Mesenchymal stem cell (in vitro differentiated cells and primary cell): ENCODE measurements at places on chromosomes 1 and 21.

DNA sequence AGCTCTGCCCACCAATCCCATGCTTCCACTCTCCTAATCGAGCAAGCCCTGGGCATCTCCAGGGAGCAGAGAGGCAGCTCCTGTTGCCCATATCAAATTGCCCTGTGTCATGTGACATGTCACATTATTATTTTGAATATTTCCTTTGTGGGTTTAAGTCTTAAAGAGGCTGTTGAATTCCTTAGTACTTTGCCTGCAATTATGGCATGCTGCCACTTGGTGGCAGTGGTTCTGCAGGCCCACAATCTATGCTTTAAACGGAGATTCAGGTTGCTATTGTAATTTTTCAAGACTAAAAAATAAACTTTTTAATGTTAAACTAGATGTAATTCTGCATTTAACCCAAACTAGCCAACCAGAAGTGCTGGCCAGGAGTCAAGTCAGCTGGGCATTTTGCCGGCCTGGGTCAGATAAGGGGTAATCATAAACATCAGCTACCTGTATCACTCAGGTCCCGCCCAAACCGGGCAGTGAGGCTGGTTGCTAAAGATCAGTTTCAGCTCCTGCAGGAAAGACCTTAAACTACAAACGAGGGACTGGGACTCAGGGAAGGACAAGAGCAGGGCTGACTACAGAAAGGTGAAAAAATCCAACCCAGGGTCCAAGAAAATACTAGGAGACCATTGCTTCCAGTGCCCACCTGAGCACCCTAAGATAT is 37.3 kb upstream of the ARHGEF16 start:
- no peak for DNase-seq

DNA sequence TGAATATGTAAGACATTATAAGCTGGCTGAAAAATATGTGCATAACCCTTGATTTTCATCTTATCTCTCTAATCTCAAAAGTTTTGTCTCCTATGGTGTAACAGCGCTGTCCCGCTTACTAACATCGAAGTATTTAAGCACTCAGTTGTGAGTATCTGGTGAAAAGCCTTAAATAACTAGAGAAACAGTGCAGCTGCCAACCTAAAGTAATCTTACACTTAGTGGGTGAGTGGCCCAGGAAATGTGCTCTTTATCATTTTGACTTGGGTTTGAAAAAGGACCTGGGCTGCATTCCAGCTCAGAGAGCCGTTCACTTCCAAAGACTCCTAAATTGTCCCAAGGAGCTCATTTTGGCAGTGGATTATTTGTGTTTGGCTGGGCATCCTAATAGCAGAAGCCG is 225.9 kb downstream of the SPATA17 start:
- DNase-seq = peak; percentile 65

DNA sequence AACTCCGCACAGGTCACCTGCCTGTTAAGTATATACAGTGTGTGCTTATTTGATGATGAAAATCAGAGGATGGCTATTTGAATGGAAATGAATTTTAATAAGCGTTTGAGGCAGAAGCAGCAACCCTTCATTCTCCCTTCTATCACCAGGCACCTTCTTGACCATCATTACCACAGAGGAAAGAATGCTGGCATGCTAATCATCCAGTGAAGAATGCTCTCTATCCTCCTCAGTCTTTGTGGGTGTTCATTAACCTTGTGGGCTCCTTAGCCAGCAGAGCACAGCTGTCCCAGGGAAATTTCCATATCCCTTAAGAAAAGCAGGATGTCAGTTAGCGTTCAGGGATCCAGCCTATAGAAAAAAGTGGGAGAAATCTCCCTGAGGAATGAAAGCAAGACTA is 428.0 kb upstream of the CAMK1G start:
- peak; percentile 20 for DNase-seq

- DNase-seq = no peak
Measured at GRCh38 chr1:215482079-215482478, 85.0 kb upstream of the KCTD3 start.

DNA sequence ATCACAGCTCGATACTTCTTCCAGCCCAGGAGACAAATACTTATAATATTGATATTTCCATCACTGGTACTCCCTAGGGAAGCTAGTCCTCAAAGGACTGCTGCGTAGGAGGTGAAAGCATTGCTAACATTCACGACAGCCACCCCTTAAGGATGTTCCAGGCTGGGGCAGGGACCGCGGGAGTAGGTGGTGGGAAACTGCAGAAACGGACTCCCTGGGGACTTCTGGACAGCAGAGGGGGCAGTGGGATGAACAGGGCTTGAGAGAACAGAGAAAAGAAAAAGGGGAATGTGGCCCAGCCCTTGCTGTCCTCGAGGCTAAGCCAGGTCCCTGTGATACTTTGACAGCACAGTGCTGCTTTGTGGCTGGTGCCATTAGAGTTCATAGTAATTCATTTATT is 108.0 kb downstream of the HMGB4 start:
- DNase-seq = no peak

- DNase-seq = no peak
Measured at GRCh38 chr1:6331543-6332273, 61.9 kb downstream of the ACOT7 start.

DNA sequence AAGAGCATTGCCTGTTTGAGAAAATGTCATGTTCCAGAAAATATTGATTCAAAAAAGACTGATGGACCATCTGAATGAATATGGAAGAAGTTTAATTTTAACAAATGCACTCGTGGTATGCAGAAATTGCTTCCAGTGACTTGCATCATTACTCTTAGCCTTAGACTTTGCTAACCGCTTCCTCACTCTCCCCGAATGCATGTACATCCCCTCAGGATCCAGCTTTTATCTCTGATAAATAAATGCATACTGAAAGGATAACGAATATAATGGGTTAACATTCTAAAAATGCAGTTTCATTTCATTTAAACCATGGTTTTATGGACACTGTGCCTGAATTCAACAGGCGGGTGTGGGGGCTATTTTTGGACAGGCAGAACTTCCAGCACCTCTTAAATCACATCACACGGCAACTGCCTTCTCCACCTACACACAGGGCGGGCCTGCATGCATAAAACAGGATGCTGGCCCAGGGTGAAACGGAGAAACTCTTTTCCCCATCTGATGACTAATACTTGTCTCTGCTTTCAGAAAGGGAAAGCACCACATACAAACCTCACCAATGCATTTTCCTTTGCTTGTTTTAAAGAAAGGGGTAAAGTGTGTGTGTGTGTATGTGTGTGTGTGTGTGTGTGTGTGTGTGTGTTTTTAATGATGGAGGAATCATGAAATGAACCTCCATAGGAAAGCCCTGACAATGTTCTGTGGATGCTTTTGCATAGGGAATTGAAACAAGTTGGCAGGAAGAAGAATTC is 48.7 kb downstream of the SPAG17 start:
- DNase-seq = peak; percentile 10

- DNase-seq = no peak
Measured at GRCh38 chr1:160972939-160973338, 18.3 kb upstream of the ITLN2 start.

- peak; percentile 82 for DNase-seq
Measured at GRCh38 chr1:214416417-214416816, 135.0 kb downstream of the PTPN14 start.

GRCh38 chr1:224080115-224080774 is 33.7 kb upstream of the FBXO28 start:
- peak; percentile 4 for DNase-seq

GRCh38 chr1:188937965-188938551 is 1539.6 kb downstream of the BRINP3 start:
- peak; percentile 18 for DNase-seq

- DNase-seq = peak; percentile 70
Measured at GRCh38 chr1:218823291-218823900, 350.3 kb upstream of the LYPLAL1 start.

DNA sequence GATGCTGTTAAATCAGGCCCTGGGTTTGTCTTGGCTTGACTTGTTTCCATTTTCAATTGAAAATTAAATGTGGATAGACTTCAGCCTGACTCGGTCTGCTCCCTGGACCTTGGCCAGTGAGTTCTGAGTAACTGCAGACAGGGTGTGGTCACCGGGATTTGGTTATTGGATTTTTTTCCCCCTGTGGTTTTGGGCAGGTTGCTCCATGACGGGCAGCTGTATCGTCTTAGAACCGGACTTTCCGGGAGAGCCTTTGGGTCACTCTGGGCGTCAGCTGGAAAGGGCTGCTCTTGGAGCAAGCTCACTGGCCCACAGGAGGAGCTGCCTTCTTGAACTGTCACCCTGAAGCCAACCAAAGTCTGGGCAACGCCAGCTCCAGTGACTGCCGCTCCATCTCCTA is 75.0 kb downstream of the CLIC6 start:
- no peak for DNase-seq

GRCh38 chr1:205287767-205288559 is 33.6 kb downstream of the NUAK2 start:
- peak; percentile 63 for DNase-seq
